Stimulated activated CD4-positive, alpha-beta T cell treated with anti-CD3 and anti-CD28 coated beads, Interleukin-12 subunit alpha, Interleukin-12 subunit beta, amount 100 ng/mL, for 48 hours (primary cell): ENCODE measurements at places on chromosomes 12 and 14.
A peak's percentile ranks its signal among the peaks of the same experiment; 100 is the strongest.

GRCh38 chr12:131108177-131108955 is 154.7 kb downstream of the ADGRD1 start:
- DNase-seq = no peak

DNA sequence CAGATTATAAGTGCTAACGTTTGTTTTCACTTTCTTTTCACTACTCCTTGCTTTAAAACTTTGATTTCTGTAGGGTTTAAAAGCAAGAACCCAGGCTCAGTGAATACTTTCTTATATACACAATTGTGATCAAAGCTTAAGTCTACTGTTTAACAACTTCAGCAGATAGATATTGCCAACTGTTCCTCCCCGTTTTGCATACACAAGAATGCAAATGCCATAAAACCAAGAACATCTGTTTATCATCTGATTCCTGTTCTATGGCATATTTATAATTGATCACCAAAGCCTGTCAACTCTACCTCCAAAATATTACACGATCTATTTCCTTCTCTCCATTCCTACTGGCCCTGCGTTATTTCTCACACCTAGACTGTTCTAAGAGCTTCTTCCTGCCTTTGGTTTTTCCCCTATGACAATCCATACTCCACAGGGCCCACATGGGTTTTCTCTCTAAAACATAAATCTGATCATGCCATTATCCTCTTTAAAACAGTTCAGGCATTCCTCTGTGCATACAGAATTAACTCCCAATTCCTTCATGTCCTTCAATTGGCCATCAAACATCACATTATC is 15.9 kb downstream of the MED13L start:
- no peak for DNase-seq

DNA sequence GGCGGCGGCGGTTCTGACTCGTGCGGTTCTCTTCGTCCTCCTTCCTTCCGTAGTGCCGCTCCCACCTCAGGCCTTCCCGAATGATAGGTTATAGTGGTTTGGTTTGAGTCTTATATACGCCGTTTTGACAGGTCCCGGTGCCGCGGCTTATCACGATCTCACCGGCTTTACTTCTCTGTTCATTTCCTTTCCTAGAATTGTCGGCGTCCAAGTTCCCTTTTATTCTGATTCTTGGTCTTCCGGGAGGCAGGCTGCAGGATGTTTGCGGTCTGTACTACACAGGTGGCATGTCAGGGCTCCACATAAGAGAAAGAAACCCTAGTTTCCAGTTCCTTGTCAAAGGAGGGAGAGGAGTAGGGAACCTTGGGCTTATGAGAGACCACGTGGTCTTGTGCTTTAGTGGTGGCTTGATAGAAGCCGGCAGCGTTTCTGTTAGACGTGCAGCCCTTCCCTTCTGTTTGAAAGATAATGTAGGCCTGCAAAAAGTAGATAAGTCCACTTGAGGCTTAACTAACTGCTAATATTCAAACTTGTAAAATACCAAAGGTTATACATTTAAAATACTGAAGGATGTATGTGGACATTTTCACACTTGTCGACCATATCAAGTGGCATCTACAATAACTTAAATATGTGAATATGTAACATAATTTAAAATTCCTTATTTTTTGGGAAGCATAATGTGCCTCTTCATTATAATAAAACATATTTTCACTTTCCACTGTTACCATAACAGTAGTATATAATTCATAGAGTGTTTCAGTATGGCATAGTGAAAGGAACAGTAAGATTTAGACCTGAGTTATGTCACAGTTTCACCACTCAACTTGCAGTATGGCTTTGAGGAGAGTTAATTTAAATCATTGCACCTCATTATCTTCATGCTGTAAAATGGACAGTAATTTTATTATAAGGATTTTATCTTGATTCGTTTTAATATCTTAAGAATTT is 804 bp downstream of the USP15 start:
- peak; percentile 30 for DNase-seq

DNA sequence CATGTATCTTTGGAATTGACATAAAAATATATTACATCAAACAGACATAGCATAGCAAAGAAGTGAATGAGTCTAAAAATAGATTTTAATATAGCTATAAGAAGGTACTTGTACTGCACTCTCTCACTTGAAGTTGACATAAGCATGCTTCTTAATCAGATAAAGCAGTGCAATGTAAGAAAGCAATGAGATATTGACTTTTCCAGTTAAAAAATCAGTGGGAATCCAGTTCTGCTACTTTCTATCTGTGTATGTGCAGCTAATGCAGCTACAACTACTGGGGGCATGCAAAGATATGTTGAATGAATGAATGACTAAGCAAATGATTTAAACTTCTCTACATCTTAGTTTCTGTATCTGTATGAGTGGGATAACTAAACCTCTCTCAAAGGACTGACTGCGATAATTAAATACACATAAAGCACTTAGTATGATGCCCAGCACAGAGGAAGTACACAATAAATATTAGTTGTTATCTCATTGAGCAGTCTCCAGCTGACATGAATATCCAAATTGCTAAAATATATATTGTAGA is 10.3 kb downstream of the WASHC3 start:
- DNase-seq = no peak

GRCh38 chr14:62133776-62134550 is 371.7 kb downstream of the SNAPC1 start:
- DNase-seq = no peak

GRCh38 chr14:29039171-29039570 is 272.6 kb downstream of the FOXG1 start:
- DNase-seq = no peak

GRCh38 chr14:99475179-99475578 is 5.5 kb downstream of the SETD3 start:
- DNase-seq = no peak

- no peak for DNase-seq
These were observed 40.6 kb downstream of the IGF1 start for GRCh38 chr12:102439426-102440405.

GRCh38 chr14:63470962-63471793 is 72.0 kb downstream of the PPP2R5E start:
- DNase-seq = no peak

- DNase-seq = no peak
These were observed 304.8 kb upstream of the ATP2B1 start for GRCh38 chr12:90013409-90013808.

- no peak for DNase-seq
These were observed 135.9 kb downstream of the KTN1 start for GRCh38 chr14:55715889-55716288.

GRCh38 chr12:6943389-6943721 is 261 bp upstream of the RNU7-1 start:
- DNase-seq = peak; percentile 75

- peak; percentile 72 for DNase-seq
These were observed at the start of gene FOXJ2 for GRCh38 chr12:8032242-8033152. Gene FOXJ2, plus strand, starts transcription at chr12:8032716. Its CDS starts 7,117 bp downstream, at chr12:8039833.

DNA sequence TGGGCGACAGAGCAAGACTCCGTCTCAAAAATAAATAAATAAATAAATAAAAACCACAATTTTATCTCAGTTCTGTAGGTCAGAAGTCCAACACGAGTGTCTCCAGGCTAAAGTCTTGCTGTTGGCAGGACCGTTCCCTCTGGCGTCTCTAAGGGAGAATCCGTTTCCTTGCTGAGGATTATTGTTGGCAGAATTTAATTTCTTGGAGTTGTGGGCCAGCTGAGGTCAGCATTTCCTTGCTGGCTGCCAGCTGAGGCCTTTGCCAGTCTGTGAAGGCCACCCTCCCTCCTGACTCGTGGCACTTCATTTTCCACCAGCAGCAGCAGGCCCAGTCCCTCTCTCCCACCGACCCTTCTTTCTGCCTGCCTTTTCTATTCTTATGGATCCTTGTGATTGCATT is 17.2 kb downstream of the PSMC1 start:
- no peak for DNase-seq

DNA sequence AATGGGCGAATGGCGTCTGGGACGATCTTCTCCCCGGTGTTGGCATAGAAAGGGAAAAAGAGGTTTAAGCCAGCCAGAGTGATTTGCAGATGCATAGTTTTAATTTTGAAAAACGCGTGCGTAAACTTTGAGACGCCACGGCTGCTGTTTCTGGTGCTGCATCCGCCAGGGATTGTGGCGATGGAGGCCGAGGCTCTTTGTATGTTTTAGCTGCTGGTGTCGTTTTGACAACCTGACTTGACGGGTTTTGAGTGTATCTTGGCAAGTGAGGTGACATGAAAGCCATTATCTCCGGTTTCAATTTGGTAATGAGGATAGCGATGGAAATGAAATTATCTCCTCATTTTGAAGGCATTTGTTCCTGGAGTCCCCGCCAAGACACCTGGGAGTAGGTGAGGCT is 1.6 kb downstream of the PTGDR start:
- DNase-seq = no peak

GRCh38 chr12:95882080-95882479 is 23.3 kb downstream of the SNRPF start:
- no peak for DNase-seq

DNA sequence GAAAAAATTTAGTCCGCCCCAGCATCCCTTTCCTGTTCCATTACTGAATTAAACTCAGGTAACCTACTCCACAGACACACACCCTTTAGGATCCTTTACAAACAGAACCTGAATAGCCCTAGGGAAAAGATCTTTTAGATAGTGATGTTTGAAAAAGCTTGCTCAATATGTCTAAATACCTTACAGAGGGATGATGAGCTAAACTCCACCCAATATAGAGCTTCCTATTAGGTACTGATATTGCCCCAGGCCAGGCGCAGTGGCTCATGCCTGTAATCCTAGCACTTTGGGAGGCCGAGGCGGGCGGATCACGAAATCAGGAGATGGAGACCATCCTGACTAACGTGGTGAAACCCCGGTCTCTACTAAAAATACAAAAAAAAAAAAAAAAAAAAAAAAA is 50.1 kb downstream of the FERMT2 start:
- no peak for DNase-seq

GRCh38 chr12:95417372-95417771 is 56.6 kb upstream of the METAP2 start:
- DNase-seq = no peak

GRCh38 chr12:54378796-54379397 is 5.6 kb downstream of the ZNF385A start:
- no peak for DNase-seq

- DNase-seq = no peak
These were observed 22.1 kb downstream of the RAB35 start for GRCh38 chr12:120094485-120094884.
